Brain pericyte (primary cell): ENCODE measurements at places on chromosomes 7 and 10.
A peak's percentile ranks its signal among the peaks of the same experiment; 100 is the strongest.

- no peak for DNase-seq
Measured at GRCh38 chr10:13808556-13809391, 222.0 kb downstream of the PRPF18 start.

DNA sequence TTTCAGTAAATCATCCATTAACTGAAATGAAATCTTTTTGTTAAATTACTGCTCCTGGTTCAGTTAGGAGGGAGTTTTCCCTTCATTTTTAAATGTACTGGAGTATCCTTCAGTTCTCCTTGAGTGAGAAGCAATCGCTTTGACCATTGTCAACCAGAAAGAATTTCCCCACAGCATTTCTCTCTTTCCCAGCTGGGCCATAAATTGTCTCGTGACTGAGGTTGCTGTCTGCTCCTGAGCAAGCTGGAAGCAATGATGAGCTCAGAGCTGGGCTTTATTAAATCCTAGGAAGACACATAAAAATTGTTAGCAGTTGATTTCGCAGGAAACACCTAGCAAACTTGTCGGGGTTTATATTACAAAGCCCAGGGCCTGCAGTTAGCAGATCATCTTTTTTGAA lies 102.0 kb upstream of the INSYN2A start:
- no peak for DNase-seq

GRCh38 chr10:132460071-132460470 lies 63.1 kb downstream of the PWWP2B start:
- DNase-seq: no peak

DNA sequence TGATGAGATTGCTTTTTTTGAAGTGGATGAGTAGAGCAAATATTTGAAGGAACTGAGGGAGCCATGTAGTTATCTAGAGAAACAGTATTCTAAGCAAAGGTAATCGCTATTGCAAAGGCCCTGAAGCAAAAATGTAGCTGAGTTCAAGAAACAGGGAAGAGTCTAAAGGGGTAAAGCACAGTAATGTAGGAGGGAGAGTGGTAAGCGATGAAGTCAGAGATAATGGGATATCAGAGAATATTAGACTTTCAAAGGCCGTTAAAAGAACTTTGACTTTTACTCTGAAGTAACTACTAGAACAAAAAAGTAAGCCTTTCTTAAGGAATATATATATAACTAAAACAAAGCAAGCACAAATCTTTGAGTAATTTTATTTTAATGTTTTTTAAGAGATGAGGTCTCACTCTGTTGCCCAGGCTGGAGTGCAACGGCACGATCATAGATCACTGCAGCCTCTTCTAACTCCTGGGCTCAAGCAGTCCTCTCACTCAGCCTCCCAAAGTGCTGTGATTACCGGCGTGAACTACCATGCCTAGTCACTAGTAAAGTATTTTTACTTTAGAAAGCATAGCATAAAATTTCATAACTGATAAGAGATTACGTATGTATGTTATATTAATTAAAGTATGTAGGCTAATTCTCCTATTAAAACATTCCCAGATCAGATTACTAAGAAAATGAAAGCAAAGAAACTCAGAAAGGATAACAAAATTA lies 61.7 kb upstream of the OIT3 start:
- DNase-seq: no peak

DNA sequence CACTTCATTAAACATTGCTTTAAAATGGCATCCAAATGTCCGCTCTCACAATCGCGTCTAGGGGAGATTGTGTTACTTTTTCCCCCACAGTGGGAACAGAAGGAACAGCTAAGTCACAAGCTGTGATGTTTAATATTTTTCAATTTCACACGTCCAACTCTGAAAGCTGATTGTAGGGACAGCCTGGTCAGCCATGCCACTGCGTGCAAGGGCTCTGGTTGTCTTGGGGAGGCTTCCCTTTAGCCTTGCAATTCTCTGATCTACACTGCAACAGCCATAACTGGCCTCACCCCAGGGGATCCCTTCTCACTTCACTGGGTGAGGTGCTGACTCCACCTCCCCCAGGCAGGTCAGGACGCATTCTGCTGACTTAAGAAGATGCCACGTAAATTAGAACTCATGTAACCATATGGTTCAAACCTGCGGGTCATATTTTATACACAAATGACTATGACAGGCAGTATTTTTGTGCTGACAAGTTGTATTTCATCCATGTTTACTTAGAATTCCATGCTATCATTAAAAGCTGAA lies 425.2 kb upstream of the NFE2L3 start:
- no peak for DNase-seq

GRCh38 chr10:88896372-88896993 lies 16.4 kb downstream of the STAMBPL1 start:
- DNase-seq: no peak

GRCh38 chr10:21318540-21319167 lies 206.8 kb downstream of the SKIDA1 start:
- no peak for DNase-seq

DNA sequence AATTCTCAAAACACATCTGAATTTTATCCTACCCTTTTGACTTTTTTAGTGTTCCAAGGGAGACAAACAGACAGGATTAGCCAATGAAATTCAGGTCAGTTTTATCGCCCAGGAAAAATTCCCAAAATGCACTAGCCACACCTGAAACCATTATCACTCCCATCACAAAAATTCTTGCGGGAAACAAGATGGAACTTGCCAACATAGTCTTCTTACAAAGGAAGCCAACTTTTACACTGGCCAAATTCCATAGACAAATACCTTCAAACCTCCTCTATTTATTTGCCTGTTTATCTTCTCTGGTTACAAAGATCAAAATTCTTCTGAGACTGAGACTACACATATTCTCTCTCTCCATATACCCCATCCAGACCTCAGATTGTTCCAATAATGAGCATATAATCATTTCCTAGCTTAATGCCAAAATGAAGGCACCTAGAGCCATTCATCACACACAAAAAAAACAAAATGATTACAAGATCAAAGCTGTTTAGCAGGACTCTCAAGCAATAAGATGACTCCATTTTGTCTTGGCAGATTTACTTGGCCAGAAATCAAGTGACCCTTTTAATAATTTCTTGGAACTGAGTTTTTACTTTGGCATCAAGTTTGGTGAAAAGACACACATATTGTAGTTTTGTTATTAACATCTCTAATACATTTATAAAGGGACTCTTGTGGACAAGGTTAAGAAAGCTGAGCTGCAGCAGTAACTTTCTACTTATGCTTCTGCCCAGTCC lies 30.2 kb downstream of the MET start:
- no peak for DNase-seq

DNA sequence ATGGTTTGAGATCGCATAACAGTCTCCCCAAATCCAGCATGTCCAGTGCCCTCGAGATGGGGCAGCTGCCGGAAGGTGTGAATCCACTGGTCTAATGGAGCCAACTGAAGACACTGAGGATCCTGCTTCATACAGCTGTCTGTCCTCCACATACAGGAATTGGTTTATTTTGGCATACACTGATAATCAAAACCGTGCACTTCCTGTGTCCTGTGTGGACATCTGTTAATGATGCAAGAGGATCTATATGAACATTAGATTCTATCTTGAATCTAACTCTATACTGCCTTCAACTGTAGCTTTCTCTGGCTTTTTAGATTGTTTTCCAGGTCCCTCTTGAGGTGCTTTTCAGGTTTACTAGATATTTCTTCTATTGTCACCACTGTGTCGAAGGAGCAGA lies 3.0 kb upstream of the JAZF1 start:
- DNase-seq: no peak

DNA sequence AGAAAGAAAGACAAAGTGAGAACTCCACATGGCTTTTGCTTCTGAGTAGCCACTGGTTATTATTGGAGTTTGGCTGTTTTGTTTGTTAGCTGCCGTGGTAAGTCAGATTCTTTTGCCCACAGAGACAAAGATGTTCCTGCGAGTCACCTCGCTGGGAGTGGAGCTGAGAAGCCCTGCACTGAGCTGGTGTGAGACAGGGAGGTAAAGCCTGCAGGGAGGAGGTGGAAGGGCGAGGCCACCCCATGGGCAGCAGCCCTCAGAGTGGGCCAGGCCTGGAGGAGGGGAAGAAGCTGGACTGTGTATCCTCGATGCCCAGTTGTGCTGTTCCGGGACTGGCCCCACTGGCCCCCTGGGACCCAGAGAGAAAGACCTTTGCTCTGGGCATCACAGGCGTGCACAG lies 14.3 kb upstream of the NOM1 start:
- DNase-seq: no peak

GRCh38 chr10:6579904-6580278 lies at the start of gene PRKCQ:
Gene PRKCQ (minus strand): TSS chr10:6580276. CDS start chr10:6515135, 65,141 bp downstream.
- no peak for DNase-seq

DNA sequence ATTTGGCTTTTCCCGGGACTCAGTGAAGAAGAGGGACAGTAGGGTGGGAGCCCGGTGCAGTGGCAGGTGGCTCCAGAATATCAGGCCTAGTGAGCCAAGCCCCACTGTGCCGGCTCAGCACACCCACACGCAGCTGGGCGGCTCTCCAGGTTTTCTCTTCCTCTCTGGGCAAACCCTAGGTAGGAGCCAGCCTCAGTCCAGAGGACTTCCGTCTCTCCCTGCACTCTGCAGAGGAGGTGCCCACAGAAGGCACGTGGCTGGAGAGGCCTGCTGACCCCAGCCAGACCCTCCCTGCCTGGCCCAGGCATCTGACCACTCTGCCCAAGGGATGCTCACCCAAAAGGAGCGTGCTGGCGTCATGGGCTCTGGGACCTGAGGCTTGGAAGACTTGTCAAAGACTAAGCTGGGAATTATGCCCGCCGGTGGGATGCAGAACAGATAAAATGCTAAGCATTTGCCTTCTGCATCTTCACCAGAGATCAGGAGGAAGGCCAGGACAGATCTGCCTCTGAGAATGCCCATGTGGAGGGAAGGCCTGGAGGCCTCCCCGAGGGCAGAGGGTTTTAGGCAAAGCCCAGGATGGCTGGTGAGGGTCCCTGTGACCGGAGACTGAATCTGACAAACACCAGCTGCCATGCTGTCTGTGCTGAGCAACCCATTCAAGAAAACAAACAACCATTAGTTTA lies 40.2 kb downstream of the TCERG1L start:
- no peak for DNase-seq

- no peak for DNase-seq
Measured at GRCh38 chr7:8291397-8292141, 29.6 kb upstream of the ICA1 start.

DNA sequence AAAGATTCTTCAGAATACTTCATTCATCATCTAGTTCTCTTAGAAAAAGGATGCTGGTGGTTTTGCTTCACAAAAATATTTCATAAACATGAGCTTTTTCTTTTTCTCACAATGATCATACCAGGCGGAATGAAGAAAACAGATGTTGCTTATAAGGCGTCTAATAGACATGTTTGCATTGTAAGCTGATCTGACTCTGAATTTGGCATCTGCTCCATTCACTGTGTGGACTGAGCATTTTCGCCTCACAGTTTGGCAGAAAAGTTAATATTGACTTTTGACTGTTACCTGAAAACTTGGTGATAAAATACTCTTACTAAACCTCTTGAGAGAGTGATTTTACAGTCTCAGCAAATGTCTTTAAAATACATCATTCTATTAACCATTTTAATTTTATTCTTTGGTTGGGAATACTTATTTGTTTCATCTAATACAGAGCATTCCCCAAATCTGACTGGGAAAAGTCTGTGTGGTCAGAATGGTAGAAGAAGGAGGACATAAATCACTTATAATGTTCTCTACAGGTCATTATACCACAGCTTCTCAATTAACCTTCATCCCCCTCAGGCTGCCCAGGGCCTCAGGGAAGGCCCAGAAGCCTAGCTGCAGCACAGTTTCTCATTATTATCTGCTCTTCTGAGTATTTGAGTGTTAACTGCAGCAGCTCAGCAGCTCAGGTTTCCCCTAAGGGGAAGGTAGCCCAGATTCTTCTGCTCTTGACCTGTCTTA lies 121.6 kb upstream of the KAT6B start:
- DNase-seq: peak; percentile 29

DNA sequence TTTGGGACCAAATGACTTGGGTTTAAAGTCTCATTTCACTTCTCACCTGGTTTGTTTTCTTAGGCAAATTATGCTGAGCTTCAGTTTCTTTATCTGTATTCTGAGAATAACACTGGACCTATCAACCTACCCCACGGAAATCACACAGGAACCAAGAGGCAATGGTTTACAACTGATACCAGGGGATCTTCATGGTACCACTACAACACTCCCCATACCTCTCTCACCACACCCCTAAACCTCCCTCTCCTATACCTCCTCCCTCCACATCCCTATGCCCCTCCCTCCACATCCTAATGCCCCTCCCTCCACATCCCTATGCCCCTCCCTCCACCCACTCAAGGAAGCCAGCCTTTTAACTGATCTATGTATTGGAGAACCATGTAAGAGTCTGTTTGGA lies 9.9 kb downstream of the FAM204A start:
- DNase-seq: no peak

- no peak for DNase-seq
Measured at GRCh38 chr10:34249634-34250033, 565.5 kb downstream of the PARD3 start.

DNA sequence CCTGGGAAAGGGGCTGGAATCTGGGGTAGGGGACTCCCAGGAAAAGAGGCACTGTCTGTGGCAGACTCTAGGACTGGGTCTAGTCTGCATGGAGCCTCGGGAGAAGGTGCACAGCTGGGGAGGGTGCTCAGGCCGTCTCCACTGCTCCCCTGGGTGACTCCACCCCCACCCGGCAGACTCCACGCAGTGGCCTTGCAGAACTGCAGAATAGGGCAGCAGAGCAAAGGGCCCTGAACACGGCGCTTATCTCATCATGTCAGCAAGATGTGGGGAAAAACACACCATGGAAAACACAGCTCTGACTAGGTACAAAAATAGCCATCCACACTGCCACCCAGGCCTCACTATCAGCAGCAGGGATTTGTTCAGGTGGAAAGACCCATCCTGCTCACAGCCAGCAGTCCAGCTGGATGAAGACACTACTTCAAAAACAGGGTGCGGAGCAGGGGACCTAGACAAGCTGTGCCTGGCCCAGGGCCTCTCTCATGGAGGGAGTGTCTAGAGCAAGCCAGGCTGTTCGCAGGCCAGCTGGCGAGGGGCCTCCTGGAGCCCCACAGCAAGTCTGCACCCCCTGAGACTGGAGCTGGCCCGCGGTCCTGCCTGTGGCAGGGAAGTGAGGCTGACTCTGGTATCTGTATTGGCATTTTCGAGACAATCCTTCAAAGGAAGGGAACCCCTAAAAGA lies 11.7 kb downstream of the MAT1A start:
- no peak for DNase-seq

GRCh38 chr10:133405272-133405671 lies 11.3 kb downstream of the MTG1 start:
- DNase-seq: no peak

DNA sequence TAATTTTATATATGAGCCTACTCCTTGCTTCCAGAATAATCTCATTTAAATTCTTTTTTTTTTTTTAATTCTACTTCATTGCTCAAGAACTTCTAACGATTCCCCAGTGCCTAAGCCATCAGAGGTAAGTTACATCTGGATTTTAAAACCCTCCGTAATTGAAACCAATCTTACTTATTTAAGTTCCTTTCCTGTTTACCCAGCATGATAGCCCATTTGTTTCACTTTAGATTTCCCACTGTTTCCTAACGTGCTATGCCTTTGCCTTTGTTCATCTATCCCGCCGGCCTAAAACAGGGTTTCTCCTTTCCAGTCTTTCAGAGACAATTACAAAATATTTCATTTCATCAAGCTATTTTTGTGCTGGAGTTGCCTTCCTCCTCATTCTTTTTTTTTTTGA lies 75.8 kb upstream of the ETV1 start:
- DNase-seq: no peak

GRCh38 chr10:32015386-32015785 lies 40.8 kb downstream of the KIF5B start:
- DNase-seq: no peak
